Activated T-helper 1 cell treated with anti-CD3 and anti-CD28 coated beads, Interleukin-12 subunit alpha, Interleukin-12 subunit beta, Interleukin-2, Interleukin-4 antibody, amounts not matched to agents 30 ng/mL and 10 ng/mL and 1 ng/mL, durations not matched to agents 14 hours and 24 hours and 36 hours (primary cell): ENCODE measurements at places on chromosomes 2 and 18. TPM values are rescaled to one million over a fixed set of nuclear protein-coding genes. Genes with fewer than 3 reads are reported as not detected.

GRCh38 chr18:12296087-12296403 lies 12.0 kb upstream of the TUBB6 start:
- no peak for DNase-seq
- H3K36me3 ChIP-seq: no peaks in the 10 kb centered on the region
- H3K27ac ChIP-seq: no peak overlapping the region
- H3K27me3 ChIP-seq: peaks cover 10% of the 10 kb centered on the region
- no peaks in the 10 kb centered on the region for H3K4me1 ChIP-seq
- H3K4me3 ChIP-seq: no peak overlapping the region

DNA sequence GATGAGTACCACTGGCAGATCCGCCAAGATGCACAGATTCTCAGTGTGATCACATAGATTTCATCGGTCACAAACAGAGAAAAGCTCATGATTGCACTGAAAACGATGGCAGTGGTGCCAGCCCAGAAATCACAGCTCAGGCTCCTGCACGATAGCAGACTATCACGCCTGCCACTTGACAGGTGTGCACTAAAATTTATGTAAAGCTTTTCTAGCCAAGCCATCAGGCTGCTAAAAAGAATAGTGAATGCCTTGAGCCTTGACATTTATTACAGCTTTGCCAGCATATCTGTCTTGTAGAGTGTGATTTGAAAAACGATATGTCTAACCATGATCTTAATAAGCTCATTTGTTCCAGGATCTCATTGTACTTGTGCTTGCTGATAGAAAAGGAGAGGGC lies 409.5 kb upstream of the CWC22 start:
- no peak overlapping the region for H3K27ac ChIP-seq
- H3K36me3 ChIP-seq: no peaks in the 10 kb centered on the region
- no peak for DNase-seq
- no peak overlapping the region for H3K4me3 ChIP-seq
- peaks cover 1% of the 10 kb centered on the region for H3K27me3 ChIP-seq

DNA sequence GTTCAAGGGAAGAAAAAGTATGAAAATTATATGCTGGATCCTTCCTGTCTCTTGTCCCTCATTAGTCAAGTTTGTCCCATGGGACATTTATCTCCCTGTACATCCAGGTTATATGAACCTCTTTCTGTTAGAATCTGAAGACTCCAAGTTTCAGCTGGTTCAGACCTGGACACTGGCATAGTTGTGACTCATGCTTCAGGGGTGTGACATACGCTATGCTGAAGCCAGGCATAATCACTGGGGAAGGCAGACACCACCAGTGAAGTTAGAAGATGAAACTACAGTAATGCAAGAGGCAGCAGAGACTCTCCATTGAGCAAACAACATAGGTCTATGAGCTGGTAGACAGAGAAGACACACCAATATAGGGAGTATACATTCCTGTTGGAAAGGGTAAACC lies 269.7 kb upstream of the SLC8A1 start:
- no peaks in the 10 kb centered on the region for H3K36me3 ChIP-seq
- H3K4me3 ChIP-seq: no peak overlapping the region
- no peak overlapping the region for H3K27ac ChIP-seq
- DNase-seq: no peak
- no peaks in the 10 kb centered on the region for H3K4me1 ChIP-seq

GRCh38 chr18:24657444-24657842 lies 197.0 kb downstream of the HRH4 start:
- no peak overlapping the region for H3K4me3 ChIP-seq
- H3K4me1 ChIP-seq: peaks cover 12% of the 10 kb centered on the region
- H3K36me3 ChIP-seq: no peaks in the 10 kb centered on the region
- H3K27me3 ChIP-seq: peaks cover 2% of the 10 kb centered on the region
- H3K27ac ChIP-seq: no peak overlapping the region

GRCh38 chr2:241036397-241036963 lies 38.1 kb downstream of the SNED1 start:
- H3K4me1 ChIP-seq: peaks cover 21% of the 10 kb centered on the region
- H3K27me3 ChIP-seq: no peaks in the 10 kb centered on the region
- H3K27ac ChIP-seq: no peak overlapping the region
- peak; percentile 75 for DNase-seq

Gene SPHKAP
- total RNA-seq: not detected in 2 replicates

DNA sequence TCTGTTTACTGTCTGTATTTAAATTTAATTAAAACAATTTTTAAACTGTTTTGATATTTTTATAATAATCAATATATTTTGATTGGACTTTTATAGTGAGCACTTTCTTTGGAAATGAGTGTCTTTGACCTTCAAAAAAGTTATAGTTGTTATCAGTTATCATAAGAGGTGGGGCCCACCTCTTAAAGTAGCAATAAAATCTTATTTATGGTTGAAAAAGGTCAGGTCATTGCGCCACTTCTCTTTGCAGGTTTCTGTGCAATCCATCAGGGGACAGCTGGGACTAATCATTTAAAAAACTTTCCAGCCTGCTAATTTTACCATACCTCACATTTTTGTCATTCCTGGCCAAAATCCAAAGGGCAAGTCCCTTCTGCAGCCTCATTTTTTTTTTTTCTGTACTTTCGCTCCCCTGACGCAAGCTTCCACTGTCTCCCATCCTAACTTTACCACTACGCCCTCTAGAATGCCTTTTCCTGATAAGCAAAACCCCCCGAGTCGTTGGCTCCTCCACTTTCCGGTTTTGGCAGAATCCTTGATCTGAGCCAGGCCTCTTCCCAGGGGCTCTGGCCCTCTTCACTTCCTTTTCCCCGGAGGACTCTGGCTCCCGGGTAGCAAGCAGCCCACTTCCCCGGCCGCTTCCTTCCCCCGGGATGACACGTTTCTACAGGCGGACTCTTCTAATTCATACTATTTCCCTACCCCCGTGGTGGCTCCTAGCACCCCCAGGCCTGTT lies 1.1 kb upstream of the SEH1L start:
- H3K4me1 ChIP-seq: peaks cover 44% of the 10 kb centered on the region
- no peak for DNase-seq
- peak overlapping the region; percentile 98 for H3K27ac ChIP-seq
- H3K4me3 ChIP-seq: peak overlapping the region; percentile 98
- H3K27me3 ChIP-seq: peaks cover 2% of the 10 kb centered on the region

DNA sequence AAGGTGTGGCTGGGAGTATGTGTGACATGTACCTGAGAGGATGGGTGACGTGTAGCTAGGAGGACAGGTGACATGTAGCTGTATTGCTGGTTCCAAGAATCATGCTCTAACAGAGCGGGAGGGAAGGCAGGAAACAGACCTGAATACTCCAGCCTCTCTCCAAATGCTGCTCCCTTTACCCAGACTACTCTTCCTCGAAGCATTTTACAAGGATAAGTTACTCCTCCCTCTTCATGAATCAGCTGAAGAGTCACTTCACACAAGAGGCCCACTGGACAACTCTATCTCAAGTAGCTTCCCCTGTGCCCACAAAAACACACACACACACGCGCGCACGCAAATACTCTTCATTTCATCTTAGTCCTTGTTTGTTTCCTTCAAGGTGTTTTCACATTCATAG lies 52.6 kb upstream of the KIDINS220 start:
- no peaks in the 10 kb centered on the region for H3K36me3 ChIP-seq
- no peaks in the 10 kb centered on the region for H3K4me1 ChIP-seq
- peaks cover 7% of the 10 kb centered on the region for H3K27me3 ChIP-seq
- no peak overlapping the region for H3K4me3 ChIP-seq
- no peak overlapping the region for H3K27ac ChIP-seq

DNA sequence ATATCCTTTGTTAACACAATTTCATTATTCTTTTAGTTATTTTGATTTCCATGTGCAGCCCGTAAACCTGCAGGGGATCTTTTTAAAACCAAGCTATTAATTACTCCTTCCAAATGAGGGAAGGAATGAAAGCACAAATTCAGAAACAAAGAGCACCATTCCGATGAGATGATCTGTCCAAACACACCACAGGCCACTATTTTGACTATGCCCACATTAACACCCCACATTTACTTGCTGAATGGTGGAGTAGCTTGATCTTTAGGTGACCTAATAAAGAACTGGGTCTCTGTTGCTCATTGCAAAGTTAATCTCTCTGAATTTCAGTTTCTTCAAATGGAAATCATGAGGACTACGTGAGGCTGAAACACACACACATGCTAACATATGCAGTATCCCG lies 218.0 kb downstream of the IRS1 start:
- H3K4me3 ChIP-seq: no peak overlapping the region
- H3K27me3 ChIP-seq: peaks cover 26% of the 10 kb centered on the region
- no peaks in the 10 kb centered on the region for H3K36me3 ChIP-seq
- no peak for DNase-seq
- no peaks in the 10 kb centered on the region for H3K4me1 ChIP-seq
- H3K27ac ChIP-seq: no peak overlapping the region

DNA sequence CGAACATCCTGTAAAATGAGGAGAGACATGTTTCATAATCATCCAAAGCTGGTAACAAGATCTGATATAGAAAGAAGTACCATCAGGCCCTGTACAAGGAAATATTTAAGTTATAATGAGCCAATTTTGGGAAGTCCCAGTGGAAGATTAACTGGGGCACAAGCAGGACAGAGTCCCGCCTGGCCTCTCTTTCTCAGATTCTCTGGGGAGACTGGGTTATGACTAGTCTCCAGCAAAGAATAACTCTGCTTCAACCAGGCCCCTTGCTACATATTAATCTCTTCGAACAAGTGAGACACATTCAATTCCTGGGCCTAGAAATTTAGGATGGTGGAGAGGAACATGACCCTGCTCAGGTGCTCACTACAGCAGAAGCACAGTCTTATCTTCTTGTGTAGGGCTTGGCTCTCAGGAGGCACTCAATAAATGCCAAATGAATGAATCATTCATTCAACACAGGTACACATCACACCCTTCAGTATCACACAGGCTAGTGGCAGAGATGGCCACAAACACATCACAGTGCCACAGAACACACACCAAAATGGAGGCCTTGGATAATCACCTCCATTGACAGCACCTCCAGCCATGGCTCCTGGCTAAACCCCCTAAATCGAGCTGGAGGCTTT lies 46.4 kb upstream of the RNF152 start:
- DNase-seq: no peak
- H3K27ac ChIP-seq: no peak overlapping the region
- H3K36me3 ChIP-seq: peaks cover 8% of the 10 kb centered on the region
- H3K4me1 ChIP-seq: peaks cover 15% of the 10 kb centered on the region

DNA sequence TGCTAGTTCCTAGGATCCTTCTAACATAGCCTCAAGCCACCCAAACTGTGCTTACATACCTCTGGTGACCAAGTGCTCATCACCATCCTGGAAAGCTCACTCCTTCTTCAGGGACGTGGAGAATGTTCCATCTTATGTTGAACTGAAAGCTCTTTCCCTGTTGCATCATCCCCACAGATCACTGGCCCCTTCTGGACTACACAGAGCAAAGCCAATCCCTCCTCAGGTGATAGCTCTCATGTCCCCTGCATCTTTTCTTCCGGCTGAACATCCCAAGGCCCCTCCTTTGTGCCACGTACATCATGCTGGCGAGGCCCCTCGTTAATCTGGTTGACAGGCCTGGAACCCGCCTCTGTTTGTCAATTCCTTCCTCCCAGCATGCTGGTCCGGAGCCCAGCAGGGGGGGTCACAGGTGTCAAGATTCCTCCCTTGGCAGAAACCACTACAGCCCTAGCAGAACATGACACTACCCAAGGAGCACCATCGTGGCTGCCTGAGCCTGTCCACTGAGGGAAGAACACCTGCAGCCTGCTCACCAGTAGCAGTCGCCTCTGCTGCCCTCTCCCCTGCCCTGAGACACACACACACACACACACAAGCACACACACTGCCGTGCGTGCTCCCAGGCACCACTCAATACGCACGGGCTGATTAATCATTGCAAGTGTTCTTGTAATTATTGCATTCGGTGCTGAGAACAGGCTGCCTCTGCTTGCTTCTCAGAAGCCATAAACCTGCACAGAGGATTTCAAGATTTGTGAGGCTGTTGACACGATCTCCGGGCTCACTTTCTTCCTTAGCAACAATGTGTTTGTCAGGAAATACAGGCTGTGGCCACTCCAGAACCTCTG lies 6.3 kb upstream of the KCNK3 start:
- H3K27me3 ChIP-seq: peaks cover 38% of the 10 kb centered on the region
- no peak for DNase-seq
- H3K4me1 ChIP-seq: no peaks in the 10 kb centered on the region

Gene MATN3
- not detected in 2 replicates for total RNA-seq
